ENCODE measurements at places on chromosomes 5 and 9. TPM values are rescaled to one million over a fixed set of nuclear protein-coding genes. Genes with fewer than 3 reads are reported as not detected.

The DMRT2 gene
- 33.7 TPM for polyA plus RNA-seq

The INSL4 gene
- not detected for polyA plus RNA-seq

The NR6A1 gene
- polyA plus RNA-seq = 1.1 TPM

- DNase-seq = no peak
Measured at GRCh38 chr5:18544421-18544820, 910.2 kb downstream of the TAF11L14 start.

DNA sequence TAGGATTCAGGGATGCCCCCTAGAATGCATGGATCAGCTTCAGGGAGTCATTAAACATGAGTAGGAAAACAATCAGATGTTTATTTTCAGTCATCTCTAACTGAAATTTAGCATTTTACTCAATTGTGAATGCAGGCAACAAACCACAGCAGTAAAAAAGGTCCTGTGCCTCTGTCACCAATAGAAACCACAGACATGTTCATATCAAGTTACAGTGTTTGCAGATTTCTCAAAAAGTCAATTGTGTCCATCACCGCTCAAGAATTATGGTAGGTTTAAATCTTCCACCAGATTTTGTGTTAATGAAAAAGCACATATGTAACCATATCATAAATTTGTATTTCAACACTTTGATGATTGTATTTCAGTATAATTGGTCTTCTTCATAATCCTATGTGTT, 68.4 kb upstream of the SLC1A1 start:
- DNase-seq = no peak

DNA sequence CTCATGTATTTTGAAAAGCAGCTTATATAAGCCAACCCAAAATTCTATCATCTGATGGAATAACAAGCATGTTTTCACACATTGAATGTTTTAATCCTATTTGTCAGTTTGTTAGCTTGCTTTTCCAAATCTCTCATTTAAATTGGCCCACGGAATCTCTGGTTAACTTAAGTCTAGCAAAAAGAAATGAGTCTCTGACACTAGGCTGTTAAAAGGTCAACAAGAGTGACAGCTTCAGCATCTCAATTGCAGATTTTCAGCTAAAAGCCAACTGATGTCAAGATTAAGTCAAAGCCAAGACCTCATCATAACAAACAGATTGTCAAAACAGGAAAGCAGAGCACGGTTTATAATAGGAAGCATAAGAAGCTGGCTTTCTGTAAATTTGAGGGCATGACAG, 49.4 kb upstream of the CDH9 start:
- no peak for DNase-seq

DNA sequence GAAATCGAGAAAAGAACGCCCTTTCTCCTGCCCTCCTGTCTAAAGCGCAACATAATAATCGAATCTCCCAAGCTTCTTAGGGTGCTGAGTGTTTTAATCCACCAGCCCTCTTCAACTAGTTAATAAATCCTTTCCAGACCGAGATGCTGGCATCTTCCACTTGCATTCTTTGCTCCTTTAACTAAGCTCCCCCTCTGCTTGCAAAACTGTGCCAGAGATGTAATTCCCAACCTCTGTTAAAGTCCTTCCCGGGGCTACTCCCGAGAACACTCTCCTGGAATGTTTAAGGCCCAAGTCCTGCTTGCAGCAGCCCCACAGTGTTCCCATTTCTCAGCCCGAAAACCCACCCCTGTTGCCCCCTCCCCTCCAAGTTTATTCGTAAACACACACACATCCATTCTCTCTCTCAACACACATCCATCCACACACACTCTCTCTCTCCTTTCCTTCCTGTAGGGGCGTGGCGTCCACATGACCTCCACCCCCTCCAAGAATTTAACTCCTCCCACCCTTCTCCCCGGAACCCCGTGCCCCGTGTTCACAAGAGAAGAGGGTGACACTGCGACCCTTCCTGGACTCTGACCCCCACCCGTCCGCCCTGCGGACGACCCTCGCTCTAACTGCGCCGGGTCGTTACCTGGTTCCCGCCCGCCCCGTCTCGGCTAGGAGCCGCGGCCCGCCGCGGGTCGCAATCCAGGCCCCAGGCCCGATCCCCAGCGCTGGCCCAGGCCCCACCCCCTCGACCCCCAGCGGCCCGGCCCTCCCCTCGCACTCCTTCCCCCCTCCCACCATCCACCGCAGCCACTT, 7.0 kb upstream of the MGAT1 start:
- DNase-seq = no peak

Data from forelimb muscle (tissue), 1 donor.